CD4-positive, alpha-beta T cell treated with Interleukin-6 at 100 ng/mL for 8 hours (primary cell): ENCODE measurements at places on chromosomes 2 and 18.

- DNase-seq: no peak
Observed at GRCh38 chr2:64391940-64392339, 62.0 kb upstream of the LGALSL start.

DNA sequence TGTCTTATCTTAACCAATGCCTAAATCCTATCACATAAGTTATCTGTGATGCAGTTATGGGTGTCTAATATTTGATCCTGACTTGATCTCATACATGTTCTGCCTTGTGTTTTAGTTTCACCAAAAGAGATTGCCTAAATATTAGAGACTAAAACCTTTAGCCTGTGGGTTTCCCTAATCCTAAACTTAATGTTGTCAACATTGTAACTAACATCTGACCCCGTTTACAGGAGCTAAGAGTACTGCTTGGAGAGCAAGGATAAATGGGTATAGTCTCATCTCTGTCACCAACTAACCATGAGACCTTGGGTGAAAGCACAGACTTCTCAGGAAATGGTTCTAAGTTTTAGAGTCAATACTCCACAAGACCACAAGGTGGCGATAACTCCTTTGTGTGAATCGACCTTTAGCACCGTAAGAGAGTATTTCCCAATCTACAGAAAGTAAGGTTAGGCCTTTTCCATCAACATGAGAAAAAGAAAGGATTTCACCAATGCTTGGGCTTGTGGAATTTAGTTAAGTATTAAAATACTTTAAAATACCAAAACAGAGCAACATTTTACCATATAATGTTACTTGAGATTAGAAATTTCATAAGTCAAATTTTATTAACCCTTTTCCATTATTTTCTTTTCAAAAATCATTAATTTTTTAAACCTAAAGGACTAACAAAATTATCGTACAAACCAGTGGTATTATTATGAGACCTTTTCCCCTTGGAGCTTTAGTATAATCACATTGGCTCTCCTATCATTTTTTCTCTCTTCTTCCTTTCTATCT, 60.5 kb downstream of the G6PC2 start:
- peak; percentile 59 for DNase-seq

- no peak for DNase-seq
Observed at GRCh38 chr2:100560216-100560830, 2.5 kb upstream of the PDCL3 start.

- DNase-seq: no peak
Observed at GRCh38 chr18:67068608-67069007, 447.9 kb downstream of the DSEL start.

DNA sequence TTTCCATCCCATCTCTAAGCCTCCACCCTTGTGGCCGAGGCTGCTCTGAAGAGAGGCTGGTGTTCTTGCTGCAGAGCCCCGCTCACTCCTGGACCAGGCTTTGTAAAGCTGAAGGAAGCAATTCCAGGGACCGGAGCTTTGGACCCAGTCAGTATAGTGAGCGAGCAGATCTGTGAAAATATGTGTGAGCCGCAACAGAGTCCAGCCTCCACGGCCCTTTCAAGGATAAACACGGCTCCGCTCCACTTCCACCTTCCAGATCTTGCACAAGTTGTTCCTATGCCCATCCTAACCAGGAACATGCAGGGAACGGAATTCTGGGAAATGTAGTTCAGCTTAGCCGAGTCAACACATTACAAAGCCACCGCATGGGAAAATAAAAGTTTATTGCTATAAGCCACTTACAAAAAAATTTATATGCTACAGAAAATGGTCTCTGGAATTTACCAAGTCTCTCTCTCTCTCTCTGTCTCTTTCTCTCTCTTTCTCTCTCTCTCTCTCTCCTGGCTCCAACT, 151.7 kb upstream of the ZNF521 start:
- DNase-seq: no peak

DNA sequence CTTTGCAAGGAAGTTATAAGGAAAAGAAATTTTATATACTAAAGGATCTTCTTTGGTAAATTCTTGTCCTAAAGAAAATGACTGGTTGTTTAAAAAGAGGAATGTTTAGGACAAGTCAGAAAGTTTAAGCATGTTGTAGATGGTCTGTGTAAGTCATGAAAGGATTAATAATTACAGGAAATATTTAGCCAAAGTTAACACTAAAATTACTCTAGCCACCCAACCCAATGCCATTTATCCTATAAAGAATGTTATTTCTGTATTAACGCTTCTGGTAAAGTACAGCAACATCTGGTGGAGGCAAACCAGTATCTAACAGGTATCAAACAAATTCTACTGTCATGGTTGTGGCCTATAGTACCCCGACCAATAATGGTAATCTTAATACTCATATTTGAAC, 546.9 kb upstream of the PKDCC start:
- DNase-seq: no peak

DNA sequence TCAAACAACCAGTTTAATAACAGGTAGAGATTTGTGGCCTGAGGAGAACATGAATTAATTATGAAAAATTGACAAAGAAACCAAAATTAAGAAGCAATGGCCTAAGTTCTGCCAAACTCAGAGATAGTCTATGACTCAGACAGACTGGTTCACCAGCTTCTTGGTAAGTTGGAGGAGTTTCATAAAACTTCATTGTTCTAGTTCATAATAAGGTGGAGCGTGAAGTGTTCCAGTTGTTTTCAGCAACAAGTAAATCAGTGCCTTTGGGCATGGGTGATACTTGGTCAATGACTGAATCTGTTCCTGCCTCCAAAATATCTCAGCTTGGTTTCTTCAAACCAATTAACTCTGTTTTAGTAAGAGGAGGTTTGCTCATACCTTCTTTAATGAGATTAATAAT, 40.0 kb downstream of the SLC40A1 start:
- no peak for DNase-seq

DNA sequence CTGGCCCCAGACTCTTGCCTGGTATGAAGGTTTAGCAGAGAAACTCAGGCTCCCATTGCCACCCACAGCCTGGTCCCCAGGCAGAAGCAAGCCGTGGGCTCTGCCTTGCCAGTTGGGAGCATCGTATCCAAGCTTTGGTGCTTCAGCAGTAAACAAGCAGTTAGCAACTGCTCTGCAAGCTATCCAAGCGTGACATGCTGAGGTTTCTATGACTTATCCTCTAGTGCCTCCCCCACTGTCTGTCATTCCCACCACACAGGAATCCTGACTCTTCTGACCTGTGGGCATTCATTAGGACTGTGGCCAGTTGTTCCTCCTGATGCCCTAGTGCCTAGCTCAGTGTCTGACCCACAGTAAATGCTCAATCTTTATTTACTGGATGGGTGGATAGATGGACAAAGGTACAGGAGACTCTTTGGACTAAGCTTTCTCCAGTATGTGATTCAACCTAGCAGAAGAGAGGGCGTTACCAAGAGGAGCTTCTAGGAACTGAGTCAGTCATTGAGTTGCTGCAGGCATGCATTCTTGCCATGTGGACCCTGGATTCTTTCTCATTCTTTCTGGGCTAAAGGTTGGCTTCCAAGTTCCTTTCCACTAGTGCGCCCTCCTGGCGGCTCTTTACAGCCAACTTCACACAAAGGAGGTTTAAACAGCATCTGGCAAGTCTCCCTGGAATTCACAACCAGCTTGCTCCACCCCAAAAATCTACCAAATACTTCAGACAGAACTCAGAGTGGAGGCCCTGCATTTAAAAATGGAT, 40.6 kb upstream of the MRPL19 start:
- no peak for DNase-seq

GRCh38 chr2:18208956-18209355, 330.5 kb downstream of the KCNS3 start:
- DNase-seq: no peak

DNA sequence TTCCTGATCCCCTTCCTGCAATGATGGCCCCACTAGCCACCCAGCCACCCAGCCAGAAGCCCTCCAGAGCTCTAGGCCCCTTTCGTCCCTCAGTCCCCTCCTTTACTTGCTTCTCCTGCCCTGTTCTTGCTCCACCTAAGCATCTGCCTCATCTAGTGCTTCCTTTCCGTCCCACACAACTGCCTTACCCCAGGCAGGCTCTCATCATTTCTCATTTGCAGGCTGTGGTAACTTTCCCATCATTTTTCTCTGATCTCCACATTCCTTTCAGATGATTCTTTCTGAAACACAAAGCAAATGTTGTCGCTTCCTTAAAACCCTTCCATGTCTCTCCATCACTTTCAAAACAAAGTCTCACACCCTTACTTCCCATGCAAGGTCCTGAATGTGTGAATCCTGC, 459.8 kb downstream of the METTL4 start:
- no peak for DNase-seq

GRCh38 chr2:218732761-218733158, 22.1 kb downstream of the TTLL4 start:
- no peak for DNase-seq

GRCh38 chr2:175871331-175872004, 130.6 kb downstream of the LNPK start:
- no peak for DNase-seq

- DNase-seq: no peak
Observed at GRCh38 chr2:224448236-224448635, 46.3 kb upstream of the FAM124B start.

DNA sequence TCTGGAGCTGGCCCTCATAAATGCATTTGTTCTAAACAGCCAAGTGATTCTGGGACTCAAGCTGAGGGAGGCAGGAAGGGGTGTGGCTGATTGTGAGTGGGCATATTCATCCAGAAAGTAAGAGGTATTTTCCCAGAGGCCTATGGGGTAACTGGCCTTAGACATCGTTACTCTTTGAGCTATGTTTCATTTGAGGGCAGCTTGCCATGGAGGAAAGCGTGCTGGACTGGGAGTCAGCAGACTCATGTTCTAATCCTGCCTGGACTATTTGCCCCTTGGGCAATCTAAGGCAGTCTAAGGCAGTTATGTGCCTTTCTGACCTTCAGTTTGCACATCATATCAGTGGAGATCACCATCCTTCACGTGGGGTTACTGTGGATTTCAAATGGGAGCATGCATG, 93.5 kb upstream of the SLC14A2 start:
- no peak for DNase-seq

GRCh38 chr2:20509770-20510490, 63.1 kb downstream of the RHOB start:
- DNase-seq: no peak

- DNase-seq: no peak
Observed at GRCh38 chr18:39453882-39454281, 1888.3 kb upstream of the CELF4 start.

- no peak for DNase-seq
Observed at GRCh38 chr2:63842149-63843061, 709 bp downstream of the UGP2 start.

- no peak for DNase-seq
Observed at GRCh38 chr18:50231621-50232020, 34.7 kb downstream of the CFAP53 start.

GRCh38 chr2:100642425-100642824, 79.6 kb downstream of the PDCL3 start:
- DNase-seq: no peak

DNA sequence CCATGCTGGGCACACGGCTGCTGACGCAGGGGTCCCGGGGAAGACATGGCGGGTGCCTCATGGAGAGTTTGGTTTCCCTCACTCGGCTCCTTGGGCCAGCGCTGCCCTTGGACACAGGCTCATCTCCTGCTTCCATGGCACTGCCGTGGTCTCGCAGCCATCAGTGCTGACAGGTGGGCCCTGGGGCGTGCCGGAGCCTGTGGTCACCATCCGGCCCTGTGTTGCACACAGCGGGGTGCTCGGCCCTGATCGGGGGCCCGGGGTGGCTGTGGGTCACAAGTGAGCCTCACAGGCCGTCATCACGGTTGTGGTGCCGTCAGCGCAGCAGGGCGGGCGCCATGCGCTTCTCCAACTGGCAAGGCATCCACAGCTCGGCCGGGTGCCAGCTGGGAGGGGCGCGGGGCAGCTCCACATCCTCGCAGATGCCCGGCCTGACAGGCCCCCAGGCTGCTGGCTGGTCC, 582 bp downstream of the RTP5 start:
- DNase-seq: no peak

- no peak for DNase-seq
Observed at GRCh38 chr2:46369783-46370182, 72.6 kb downstream of the EPAS1 start.

DNA sequence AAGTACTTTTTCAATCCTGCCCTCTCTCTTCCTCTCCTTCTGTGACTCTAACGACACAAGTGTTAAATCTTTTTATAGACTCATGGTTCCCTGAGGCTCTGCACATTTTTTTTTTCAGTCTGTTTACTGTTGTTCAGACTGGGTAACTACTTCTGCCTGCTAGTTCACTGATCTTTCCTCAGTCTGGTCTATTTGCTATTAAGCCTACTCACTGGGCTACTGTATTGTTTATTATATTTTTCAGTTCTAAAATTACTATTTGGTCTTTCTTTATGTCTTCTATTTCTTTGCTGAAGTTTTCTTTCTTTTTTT, 21.3 kb downstream of the PPP3R1 start:
- no peak for DNase-seq

DNA sequence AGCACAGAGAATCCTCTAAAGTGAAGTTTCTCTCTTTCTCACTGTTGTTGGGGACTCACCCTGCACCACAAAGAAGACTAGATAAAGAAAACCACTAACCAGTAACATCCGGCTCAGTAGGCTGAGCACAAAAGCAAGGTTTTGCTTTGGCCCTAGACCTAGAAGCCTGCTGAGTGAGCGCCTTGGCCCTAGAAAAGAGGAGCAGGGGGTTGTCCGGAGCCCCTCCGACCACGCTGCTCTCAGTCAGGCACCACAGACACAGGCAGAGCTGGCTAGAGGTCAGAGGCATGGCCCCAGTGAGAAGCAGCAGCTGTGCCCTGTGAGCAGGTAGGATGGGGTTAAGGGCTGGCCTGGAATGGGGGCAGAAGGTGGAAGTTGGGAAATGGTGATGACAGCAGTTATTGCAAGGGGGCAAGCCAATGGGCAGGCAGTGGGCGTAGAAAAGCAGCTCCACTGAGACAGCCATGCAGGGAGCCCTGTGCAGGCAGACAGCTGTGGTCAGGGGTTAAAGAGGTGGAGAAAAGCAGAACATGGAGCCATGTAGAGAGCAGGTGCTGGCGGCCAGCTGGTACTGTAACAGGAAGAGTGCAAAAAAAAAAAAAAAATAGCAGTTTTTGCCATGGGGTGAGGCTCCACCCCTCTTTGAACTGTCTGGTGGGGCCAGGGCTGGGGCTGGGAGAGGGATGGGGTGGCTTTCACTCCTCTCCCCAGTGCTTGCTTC, 36.9 kb upstream of the SLC14A1 start:
- peak; percentile 74 for DNase-seq

GRCh38 chr18:3059272-3059671, 46.3 kb upstream of the LPIN2 start:
- peak; percentile 55 for DNase-seq

DNA sequence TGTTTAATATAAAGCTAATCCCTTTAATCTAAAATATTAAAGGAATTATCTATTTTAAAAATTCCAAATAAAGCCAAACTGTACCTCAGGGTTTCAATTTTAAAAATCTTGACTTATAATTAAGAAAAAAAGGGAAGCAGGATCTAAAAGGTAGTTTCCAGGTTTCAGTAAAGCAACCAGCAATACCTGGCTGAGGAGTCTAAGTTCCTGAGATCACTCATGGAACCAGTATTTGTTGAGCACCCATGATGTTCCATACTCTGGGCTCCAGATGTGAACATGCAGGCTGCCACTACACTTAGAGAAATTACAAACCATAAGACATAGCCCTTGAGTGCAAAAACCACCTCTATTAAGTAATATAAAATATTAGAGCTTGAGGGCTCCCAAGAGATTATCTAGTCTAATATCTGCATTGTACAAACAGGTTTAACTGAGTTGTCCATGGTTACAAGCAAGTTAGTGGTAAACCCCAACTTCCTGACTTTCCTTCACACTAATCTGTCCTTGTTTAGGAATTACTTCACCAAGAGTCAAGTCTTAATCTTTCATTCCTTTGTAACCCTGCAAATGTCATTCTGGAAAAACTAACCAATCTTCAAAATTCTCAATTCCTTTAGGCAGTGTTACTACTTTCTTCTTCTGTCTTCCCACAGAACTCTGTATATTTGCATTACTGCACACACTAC, 49.2 kb downstream of the CLASP1 start:
- DNase-seq: no peak
